Stimulated activated CD8-positive, alpha-beta memory T cell treated with anti-CD3 and anti-CD28 coated beads, Interleukin-15, amount 100 ng/mL, for 48 hours (primary cell): ENCODE measurements at places on chromosomes 12 and 14.

DNA sequence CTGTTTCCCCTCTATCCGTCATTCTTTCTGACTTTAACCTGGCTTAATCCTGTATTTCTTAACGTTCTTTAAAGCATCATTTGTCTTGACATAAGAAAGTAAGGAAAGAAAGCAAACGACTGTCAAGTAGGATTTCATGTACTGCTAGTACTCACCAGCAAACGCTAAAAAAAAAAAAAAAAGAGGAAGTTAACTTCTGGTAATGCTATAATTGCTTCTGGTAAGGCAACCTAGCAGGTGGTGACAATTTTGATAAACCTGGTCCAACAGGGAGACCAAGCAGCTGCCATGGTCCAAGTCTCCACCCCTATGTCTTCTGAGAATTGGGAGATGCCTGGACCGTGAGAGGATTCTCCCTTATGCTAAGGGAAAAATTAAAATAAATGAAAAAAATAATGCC, 306.6 kb downstream of the DAD1 start:
- no peak for DNase-seq

DNA sequence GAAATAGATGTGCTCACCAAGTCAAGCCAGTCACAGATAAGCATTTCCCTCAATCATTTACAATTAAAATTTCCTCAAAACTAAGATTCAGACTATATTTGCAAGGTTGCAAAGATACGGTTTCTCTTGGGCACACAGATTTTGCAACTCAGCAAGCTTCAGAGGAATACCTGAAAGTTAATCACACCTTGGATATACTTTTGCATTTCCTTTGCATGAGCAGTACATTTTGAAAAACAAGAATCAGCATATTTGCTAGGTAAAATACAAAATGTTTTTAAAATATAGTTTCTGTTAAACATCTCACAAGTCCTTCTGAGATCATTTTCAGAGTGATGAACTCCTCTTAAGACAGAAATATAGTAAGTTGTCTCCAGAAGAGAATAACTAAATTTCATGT, 336.9 kb downstream of the DUSP6 start:
- no peak for DNase-seq

DNA sequence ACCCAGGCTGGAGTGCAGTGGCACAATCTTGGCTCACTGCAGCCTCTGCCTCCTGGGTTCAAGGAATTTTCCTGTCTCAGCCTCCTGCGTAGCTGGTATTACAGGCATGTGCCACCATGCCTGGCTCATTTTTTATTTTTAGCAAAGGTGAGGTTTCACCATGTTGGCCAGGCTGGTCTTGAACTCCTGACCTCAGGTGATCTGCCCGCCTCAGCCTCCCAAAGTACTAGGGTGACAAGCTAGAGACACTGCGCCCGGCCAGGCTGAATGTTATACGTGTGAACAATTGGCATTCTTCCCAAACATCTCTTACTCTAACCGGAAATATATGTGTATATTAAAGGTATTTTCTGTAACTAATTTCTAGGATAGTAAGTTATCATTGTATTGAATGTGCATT, 13.2 kb upstream of the LIMA1 start:
- DNase-seq: no peak

GRCh38 chr12:69875416-69875935, 50.4 kb downstream of the MYRFL start:
- DNase-seq: no peak
